Lung (tissue), 17 donors: ENCODE measurements at places on chromosomes 1 and 21. TPM values are rescaled to one million over a fixed set of nuclear protein-coding genes. Genes with fewer than 3 reads are reported as not detected.

The EPHA8 gene
- not detected for polyA plus RNA-seq

DNA sequence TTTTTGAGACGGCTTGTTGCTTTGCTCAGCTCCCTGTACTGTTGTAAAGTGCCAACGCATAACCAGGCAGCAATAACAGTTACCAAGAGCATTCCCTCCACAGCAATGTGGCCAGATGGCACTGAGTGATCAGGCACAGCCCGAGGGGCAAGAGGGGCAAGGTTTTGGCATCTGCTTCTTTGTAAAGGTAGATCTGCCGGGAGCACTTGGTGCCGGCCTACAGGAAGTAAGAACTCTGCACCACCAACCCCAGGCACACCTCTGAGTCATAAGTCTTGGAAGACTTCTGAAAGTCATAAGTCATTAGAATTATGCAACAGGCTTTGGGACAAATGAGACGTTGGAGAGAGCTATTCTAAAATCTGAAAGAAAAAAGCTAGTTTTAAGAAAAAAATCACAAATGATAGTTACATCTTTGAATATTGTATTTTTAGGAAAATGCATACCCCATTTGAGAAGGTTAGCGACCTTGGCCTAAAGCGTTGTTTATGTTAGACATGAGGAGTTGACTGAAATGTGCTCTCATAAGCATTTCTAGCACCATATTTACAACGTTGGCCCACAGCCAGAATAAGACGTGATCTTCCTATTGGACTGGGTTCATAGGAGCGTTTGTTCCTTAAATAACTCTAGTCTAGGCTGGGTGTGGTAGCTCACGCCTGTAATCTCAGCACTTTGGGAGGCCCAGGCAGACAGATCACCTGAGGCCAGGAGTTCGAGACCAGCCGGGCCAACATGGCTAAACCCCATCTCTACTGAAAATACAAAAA is 37.7 kb upstream of the MAP10 start:
- peak overlapping the region; percentile 58 for H3K27ac ChIP-seq
- DNase-seq = peak; percentile 45
- peaks cover 7% of the 10 kb centered on the region for H3K4me1 ChIP-seq
- H3K4me3 ChIP-seq = no peak overlapping the region
- no peaks in the 10 kb centered on the region for H3K36me3 ChIP-seq
- H3K27me3 ChIP-seq = no peaks in the 10 kb centered on the region

DNA sequence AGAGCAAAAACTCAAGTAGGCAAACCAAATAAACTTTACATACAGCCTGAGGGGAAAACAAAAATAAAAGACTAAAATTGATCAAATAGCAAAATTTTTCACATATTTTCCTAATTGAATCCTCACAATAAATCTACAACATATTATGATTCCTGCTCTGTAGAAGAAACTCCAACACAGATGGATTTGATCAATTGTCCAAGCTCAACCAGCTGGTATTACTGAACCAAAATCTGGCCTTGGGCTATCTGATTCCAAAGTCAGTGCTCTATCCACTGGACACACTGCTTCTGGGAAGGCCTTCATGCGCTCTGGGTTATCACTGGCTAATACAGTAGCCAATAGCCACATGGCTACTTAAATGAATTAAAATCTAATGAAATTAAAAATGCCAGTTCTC is 39.3 kb downstream of the PCNX2 start:
- H3K27me3 ChIP-seq = no peaks in the 10 kb centered on the region
- H3K4me3 ChIP-seq = no peak overlapping the region
- DNase-seq = no peak
- H3K36me3 ChIP-seq = no peaks in the 10 kb centered on the region

GRCh38 chr1:204920967-204921366 is 50.3 kb downstream of the NFASC start:
- no peak overlapping the region for H3K4me3 ChIP-seq
- no peak for DNase-seq
- H3K36me3 ChIP-seq = no peaks in the 10 kb centered on the region
- peaks cover 3% of the 10 kb centered on the region for H3K4me1 ChIP-seq
- H3K27me3 ChIP-seq = peaks cover 10% of the 10 kb centered on the region

The PROX1 gene
- 0.33 TPM for polyA plus RNA-seq

DNA sequence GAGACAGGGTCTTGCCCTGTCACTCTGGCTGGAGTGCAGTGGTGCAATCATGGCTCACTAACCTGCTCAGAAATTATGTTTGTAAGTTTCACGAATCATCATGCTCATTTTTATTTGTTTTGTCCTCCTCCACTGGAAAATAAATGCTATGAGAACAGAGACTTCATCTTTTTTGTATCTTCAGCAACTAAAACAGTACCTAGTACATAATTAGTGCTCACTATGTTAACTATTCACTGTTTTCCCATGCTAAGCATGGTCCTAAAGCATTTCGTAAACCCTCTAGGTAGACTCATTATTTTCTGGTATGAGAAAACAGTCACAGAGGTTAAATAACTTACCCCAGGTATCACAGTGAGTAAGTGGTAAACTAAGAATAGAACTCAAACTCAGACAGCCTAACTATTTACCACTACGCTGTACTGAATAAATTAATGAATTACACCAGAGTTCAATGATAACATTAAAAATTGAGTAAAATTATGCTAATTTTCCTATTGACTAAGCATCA is 118.4 kb downstream of the RERE start:
- no peak overlapping the region for H3K4me3 ChIP-seq
- peak overlapping the region; percentile 33 for H3K27ac ChIP-seq
- no peaks in the 10 kb centered on the region for H3K27me3 ChIP-seq
- no peak for DNase-seq
- H3K4me1 ChIP-seq = peaks cover 37% of the 10 kb centered on the region

- no peak overlapping the region for H3K27ac ChIP-seq
- H3K36me3 ChIP-seq = no peaks in the 10 kb centered on the region
- H3K27me3 ChIP-seq = no peaks in the 10 kb centered on the region
- H3K4me1 ChIP-seq = peaks cover 17% of the 10 kb centered on the region
Measured at GRCh38 chr1:21308847-21309652, 18.8 kb upstream of the ECE1 start.

DNA sequence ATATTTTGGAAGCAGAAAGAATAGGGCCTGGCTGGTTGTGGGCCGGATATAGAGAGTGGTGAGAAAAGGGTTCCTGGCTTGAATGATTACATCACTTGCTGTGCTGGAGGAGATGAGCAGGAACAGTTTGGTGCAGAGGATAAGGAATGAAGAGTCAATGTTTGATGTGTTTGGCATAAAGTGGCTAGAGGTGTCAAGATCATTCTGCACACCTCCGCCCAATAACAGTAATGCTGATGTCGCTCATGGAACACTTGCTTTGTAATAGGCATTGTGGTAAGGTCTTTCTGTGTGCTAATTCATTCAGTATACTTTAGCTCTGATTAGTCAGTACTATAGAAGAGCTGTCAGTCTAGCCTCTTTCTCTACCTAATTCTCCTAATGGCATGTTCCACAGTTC is 48.0 kb upstream of the RAVER2 start:
- no peaks in the 10 kb centered on the region for H3K27me3 ChIP-seq
- no peaks in the 10 kb centered on the region for H3K4me1 ChIP-seq
- H3K4me3 ChIP-seq = no peak overlapping the region
- no peaks in the 10 kb centered on the region for H3K36me3 ChIP-seq
- H3K27ac ChIP-seq = no peak overlapping the region

GRCh38 chr1:163263818-163264655 is 57.7 kb upstream of the NUF2 start:
- H3K4me3 ChIP-seq = no peak overlapping the region
- no peak overlapping the region for H3K27ac ChIP-seq

- H3K4me1 ChIP-seq = no peaks in the 10 kb centered on the region
- DNase-seq = no peak
- no peak overlapping the region for H3K4me3 ChIP-seq
- H3K27ac ChIP-seq = peak overlapping the region; percentile 17
- no peaks in the 10 kb centered on the region for H3K36me3 ChIP-seq
Measured at GRCh38 chr1:221987860-221988520, 246.1 kb upstream of the DUSP10 start.

- H3K36me3 ChIP-seq = no peaks in the 10 kb centered on the region
- no peaks in the 10 kb centered on the region for H3K4me1 ChIP-seq
- H3K27me3 ChIP-seq = no peaks in the 10 kb centered on the region
- H3K4me3 ChIP-seq = no peak overlapping the region
- no peak overlapping the region for H3K27ac ChIP-seq
Measured at GRCh38 chr21:38206646-38207045, 50.1 kb upstream of the KCNJ15 start.

The ASAP3 gene
- polyA plus RNA-seq = 25.3 TPM

GRCh38 chr1:37038227-37039093 is 4.1 kb upstream of the GRIK3 start:
- H3K27ac ChIP-seq = no peak overlapping the region
- H3K4me1 ChIP-seq = peaks cover 13% of the 10 kb centered on the region
- H3K27me3 ChIP-seq = peaks cover 83% of the 10 kb centered on the region

The IGSF5 gene
- 0.06 TPM for polyA plus RNA-seq

DNA sequence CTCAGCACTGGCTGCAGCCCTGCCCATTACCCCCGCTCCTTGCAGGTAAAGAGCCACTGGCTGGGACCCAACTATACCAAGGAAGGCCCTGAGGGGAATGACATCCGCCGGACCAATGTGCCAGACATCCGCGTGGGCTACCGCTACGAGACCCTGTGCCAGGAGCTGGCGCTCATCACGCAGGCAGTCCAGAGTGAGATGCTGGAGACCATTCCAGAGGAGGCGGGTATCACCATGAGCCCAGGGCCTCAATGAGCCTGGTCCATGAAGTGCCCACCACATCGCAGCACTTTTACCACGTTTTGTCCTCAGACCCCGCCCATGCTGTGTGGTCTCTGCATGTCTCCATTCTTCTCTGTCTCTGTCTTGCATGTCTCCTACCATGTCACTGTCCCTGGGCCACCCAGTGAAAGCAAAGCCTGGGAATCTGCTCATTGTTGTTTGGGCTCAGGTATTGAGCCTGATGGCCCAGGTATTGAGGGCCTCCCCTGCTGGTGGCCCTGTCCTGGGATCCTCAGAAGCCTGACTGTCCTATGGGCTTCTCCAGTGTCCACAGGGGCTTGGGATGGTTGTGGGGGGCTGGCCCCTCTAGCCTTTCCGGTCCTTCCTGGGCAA is 11.4 kb downstream of the AMPD2 start:
- H3K27ac ChIP-seq = no peak overlapping the region
- no peaks in the 10 kb centered on the region for H3K36me3 ChIP-seq
- DNase-seq = no peak
- no peaks in the 10 kb centered on the region for H3K27me3 ChIP-seq
- no peak overlapping the region for H3K4me3 ChIP-seq

GRCh38 chr1:36248250-36248894 is 24.1 kb downstream of the THRAP3 start:
- H3K4me3 ChIP-seq = no peak overlapping the region
- no peak for DNase-seq
- no peaks in the 10 kb centered on the region for H3K4me1 ChIP-seq
- H3K27ac ChIP-seq = peak overlapping the region; percentile 55
- no peaks in the 10 kb centered on the region for H3K27me3 ChIP-seq

The GPR157 gene
- polyA plus RNA-seq = 4.6 TPM

DNA sequence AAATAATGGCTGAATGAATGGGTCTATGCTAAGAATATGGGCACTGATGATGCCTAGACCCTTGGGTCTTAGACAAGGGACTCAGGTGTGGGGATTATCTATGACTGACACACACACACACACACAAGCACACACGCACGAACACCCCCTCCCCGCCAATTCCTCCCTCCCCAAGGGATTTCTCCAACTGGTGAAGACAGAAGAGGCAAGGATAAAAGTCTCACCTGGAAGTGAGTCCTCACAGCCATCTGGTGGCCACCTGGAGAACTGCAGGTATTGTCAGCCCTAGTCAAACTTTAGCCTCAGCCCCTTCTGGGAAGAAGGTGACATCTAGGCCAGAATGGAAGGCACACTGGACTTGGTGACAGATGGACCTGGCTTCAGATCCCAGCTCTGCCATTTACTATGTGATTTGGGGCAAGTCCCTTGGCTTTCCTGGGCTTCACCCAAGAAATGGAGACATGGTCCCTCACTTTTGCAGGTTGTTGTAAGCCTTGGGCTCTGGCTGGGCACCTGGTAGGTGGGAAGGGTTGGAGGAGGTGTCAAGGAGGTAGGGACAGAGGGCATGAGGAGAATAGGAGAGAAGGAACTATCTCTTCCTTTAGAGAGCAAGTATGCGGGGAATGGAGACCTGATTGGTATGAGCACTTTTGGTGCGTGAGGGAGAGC is 4.0 kb upstream of the GPR3 start:
- H3K27me3 ChIP-seq = no peaks in the 10 kb centered on the region
- DNase-seq = peak; percentile 41
- H3K36me3 ChIP-seq = no peaks in the 10 kb centered on the region
- H3K4me1 ChIP-seq = peaks cover 12% of the 10 kb centered on the region
- peak overlapping the region; percentile 14 for H3K27ac ChIP-seq

GRCh38 chr1:237921306-237921705 is 30.6 kb upstream of the ZP4 start:
- H3K36me3 ChIP-seq = no peaks in the 10 kb centered on the region
- no peak overlapping the region for H3K27ac ChIP-seq
- H3K4me1 ChIP-seq = no peaks in the 10 kb centered on the region
- H3K27me3 ChIP-seq = no peaks in the 10 kb centered on the region
- no peak for DNase-seq
- H3K4me3 ChIP-seq = no peak overlapping the region

DNA sequence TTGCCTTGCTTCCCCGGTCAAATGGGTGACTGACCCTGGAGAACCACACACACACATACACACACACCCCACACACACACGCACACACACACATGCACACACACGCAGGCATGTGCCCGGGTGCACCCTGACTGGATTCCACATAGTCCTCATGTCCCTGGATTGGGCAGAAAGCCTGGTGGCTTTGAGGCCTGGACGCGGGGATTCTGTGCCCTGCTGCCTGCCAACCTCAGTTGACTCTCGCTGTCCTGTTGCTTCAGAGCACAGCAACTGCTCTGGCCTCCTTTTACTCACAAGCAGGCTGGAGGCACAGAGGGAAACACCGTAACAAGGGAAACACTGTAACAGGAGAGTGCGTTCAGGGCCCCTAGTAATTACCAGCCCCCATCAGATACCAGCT is 6.4 kb downstream of the RORC start:
- peaks cover 15% of the 10 kb centered on the region for H3K4me1 ChIP-seq
- H3K36me3 ChIP-seq = no peaks in the 10 kb centered on the region
- no peak overlapping the region for H3K4me3 ChIP-seq

- H3K27me3 ChIP-seq = no peaks in the 10 kb centered on the region
- H3K4me1 ChIP-seq = no peaks in the 10 kb centered on the region
- no peak overlapping the region for H3K27ac ChIP-seq
- no peaks in the 10 kb centered on the region for H3K36me3 ChIP-seq
- DNase-seq = no peak
Measured at GRCh38 chr21:45921917-45922316, 59.7 kb upstream of the COL6A1 start.
